T-helper 22 cell (primary cell): ENCODE measurements at places on chromosomes 3 and 15.

DNA sequence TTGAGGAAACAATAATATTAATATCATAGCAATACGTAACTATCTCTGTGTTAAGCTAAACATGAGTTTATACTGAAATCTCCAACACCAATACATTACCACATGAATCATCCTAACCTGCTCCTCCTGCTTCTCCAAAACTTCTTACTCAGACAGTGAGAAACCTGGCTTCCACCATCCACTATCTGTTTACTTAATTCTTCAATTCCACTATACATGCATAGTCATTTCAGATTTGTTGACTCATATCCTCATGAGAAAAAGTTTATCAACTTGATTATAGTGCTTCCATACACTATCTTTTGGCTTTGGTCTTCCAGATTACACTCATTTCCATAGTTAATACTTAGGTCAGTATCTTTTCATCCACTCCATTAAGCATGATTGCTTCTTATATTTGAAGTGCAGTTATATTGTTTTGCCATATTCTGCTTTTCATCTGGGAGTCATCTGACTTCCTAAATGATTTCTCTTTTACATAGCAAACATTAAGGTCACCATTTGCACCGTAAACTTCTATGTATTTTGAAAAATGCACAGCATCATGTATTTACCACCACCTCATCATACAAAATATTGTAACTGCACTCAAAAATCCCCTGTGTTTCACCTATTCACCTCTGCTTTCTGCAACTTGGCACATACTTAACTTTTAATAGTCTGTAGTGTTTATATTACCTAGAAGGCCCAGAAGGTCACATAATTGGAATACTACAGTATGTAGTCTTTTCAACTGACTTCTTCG, 970.6 kb downstream of the DIPK2A start:
- no peak for DNase-seq

DNA sequence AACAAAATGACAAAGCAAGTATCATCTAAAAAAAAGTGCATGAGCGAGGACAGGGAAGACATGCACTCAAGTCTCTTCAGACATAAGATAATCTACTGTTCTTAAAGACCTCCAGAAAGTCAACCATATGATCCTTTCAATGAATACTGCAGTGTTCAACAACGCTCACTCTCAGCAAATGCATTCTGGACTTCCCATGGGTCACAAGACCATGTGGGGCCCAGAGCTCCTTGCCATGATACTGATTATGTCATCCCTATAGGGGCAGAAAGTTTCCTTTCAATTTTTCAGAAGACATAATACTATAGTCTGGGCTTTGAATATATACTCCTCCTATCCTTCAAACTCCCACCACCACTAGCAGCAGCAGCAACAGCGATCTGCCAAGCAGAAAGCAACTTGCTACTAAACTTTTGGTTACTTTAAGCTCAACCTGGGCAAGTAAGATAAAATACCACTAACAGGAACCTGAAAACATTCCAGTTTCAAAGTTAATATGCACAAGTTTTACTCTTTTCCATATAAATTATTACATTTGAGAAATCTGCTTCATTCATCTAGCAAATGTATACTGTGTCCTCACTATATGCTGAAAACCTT, 143.5 kb downstream of the ADAM10 start:
- DNase-seq, result no peak

DNA sequence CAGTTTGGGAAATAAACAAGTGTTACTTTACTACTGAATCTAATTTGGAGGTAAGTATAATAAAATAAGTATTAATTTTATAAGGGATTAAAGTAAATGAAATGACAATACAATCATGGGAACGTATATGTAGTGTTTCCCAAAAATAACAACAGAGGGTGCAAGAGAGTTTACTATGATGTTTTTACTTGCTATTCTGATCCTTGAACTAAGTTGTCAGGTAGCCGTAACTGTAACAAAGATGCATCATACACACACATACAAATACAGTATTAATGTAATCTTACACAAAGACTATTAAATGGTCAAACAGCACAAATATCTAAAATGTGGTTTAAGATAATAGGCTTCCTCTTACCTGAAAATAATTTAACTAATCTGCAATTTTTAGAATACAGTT, 311.4 kb downstream of the TBC1D5 start:
- no peak for DNase-seq

- DNase-seq, result no peak
Measured at GRCh38 chr3:59717679-59718205, 667.9 kb upstream of the CFAP20DC start.

GRCh38 chr15:89307046-89307587, 27.5 kb downstream of the POLG start:
- no peak for DNase-seq

DNA sequence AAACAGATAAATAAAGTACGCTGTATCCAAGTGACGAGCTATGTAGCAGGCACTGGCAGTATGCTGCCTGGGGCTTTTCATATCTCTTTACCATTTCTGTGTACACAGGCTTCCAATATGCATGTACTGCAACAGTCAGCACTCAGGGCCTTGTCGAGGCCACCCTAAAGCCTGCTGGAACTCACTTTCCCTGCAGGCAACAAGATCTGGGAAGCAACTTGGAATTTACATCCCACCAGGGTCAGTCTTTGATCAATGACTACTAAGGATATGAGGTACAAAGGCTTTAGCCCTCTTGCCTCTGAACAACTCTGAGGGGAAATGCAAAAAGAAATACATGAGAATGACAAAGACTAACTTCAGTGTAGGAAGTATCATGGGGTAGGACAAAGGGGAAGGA, 101.8 kb upstream of the ARL6 start:
- DNase-seq, result no peak

DNA sequence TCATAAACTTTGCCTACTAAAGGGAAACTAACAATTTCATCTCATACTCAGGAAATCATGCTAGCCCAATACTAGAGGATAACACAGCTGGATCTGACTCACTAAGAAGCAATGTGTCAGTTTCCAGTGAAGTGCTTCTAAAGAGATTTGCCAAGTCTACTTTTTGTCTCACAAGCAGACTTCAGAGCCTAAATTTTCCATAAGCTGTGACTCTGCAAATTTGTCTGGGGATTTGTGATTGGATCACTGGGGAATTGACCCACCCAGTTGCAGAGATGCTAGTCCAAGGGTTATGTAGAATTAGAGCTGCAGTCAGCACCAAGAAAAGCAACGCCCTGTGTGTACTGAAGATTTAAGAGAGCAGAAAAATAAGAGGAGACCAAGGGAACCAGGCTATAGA, 647.1 kb downstream of the NTRK3 start:
- DNase-seq, result no peak

- DNase-seq, result no peak
Measured at GRCh38 chr3:102576651-102577050, 141.8 kb downstream of the ZPLD1 start.

- DNase-seq, result no peak
Measured at GRCh38 chr3:141945726-141946485, 69.5 kb downstream of the ATP1B3 start.

- no peak for DNase-seq
Measured at GRCh38 chr3:171606151-171606751, 146.0 kb upstream of the TNIK start.
